CD4-positive, CD25-positive, alpha-beta regulatory T cell (primary cell): ENCODE measurements at places on chromosomes 2 and 18. TPM values are rescaled to one million over a fixed set of nuclear protein-coding genes. Genes with fewer than 3 reads are reported as not detected.

DNA sequence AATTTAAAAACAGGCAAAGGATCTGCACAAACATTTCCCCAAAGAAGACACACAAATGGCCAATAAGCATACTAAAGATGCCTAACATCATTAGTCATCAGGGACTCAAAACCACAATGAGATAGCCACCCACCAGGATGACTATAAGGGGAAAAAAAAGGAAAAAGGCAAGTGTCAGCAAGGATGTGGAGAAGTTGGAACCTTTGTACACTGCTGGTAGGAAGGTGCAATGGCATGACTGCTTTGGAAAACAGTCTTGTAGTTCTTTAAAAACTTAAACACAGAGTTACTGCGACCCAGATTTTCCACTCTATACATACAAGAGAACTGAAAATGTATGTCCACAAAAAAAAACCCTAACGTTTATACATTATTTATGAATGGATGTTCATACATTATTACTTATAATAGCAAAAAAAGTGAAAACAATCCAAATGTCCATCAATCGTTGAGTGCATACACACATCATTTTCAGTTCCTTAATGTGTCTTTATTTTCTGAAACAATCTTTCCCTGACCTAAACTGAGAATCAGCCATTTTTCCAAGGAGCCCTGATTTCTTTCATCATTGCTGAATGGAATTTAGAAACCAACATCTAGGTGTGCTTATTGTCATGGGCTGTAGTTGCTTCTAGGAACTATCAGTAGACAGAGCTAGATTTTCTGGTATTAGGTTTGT, 64.7 kb upstream of the TLK1 start:
- no peak for DNase-seq

DNA sequence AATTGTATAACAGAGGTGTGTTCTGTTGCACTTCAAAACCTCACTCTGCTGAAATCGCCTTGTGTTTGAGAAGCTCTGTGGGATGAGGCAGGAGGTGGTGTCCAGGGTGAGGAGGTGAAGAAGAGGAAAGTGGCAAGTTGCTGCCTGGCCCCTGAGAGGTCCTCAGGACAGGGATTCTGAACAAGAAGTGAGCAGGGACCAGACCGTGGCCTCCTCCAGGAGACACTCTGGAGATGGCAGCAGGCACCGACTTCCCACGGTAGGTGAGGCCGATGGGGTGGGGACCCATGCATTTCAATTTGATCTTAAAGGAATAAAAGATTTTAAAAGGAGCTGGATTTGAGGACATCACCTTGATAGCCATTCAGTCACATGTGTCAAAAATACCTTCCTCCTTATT, 37.5 kb upstream of the LAMA1 start:
- DNase-seq, result no peak

DNA sequence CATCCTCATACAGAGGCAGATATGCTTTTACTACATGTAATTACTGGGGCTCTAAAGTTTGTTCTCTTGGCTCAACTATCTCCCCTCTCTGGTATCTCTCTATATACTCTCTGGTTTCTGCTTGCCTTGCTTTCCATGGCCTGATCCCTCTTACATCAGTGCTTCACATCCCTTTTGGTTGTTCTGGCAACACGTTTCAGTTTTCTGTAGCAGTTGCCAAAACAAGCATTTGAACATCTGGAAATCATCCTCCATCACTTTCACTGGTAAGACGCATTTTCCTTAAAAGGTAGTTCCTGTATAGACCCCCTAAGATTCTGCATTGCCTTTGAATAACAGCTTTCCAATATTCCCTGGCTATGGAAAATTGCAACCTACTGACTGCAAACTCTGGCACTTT, 25.9 kb downstream of the COL5A2 start:
- DNase-seq, result no peak

DNA sequence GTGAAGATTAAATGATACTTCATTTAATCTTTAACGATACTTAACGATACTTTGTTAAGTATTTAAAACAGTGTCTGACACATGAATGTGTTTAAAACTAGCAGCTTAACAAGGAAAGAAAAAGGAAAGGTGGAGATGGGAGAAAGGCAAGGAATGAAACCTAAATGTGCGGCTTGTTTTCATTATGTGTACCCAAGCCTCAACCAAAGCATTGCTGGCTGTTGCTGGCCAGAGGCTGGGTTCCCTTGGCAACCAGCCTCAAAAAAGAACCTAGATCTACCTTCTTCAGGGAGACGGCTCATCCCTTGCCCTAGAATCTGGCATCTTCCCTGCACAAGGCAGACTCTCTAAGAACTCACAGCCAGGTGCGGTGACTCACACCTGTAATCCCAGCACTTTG, 13.8 kb upstream of the PCBP1 start:
- no peak for DNase-seq

GRCh38 chr18:45083226-45083855, 402.7 kb downstream of the SETBP1 start:
- no peak for DNase-seq

DNA sequence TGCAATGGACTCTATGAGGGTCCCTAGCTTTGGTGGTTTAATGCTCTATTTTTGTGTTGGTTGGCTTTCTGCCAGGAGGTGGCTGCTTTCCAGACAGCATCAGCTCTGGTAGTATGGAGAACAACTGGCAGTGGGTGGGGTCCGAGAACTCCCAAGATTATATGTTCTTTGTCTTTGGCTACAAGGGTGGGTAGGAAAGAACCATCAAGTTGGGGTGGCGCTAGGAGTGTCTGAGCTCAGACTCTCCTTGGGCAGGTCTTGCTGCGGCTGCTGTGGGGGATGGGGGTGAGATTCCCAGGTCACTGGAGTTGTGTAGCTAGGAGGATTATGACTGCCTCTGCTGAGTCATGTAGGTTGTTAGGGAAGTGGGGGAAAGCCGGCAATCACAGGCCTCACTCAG, 976.1 kb upstream of the GYPC start:
- DNase-seq, result no peak

- no peak for DNase-seq
These were observed 197.2 kb upstream of the POU3F3 start for GRCh38 chr2:104656571-104657163.

DNA sequence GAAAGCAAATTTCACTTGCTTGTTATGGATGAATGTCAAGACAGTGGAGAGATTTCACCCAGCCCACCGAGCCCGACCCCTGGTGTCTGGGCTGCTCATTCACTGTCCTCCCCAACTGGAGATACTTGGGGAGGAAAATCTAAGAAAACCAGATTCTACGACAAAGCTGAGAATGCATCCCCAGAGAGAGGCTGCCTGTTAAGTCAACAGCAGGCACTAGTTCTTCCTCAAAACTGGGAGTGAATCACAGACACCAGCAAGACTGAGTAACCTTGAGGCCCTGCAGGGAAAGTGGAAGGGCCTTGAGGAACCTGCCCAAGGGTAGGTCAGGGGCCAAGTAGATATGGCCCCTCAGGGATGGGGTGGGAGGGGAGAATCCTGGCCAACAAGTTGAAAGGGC, 34.2 kb upstream of the MLPH start:
- no peak for DNase-seq

DNA sequence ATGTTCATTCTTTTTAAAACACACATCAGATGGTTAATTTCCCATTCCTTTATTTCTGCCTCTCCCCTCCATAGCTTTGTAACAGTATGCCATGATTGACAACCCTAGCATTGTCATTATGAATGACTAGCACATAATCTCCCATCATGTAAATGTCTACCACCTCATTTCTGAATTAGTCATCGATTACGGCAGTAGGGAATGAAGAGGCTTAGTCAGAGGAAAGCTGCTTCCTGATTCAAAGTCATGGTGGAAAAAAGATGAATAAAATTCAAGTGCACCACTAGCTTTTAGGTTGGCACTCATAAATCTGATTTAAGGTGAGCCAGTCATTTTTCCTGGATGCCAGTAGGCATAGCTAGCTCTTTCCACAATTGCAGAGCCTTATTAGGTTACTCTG, 19.1 kb upstream of the ACMSD start:
- no peak for DNase-seq

STPG4 gene
- total RNA-seq, result 0.32 TPM

SERPINB8 gene
- total RNA-seq, result 13.5 TPM
